ENCODE measurements at places on chromosomes 7 and 10. TPM values are rescaled to one million over a fixed set of nuclear protein-coding genes. Genes with fewer than 3 reads are reported as not detected.

Gene FOXP2
- total RNA-seq = 29.9 TPM

Gene ASB13
- total RNA-seq = 14.2 TPM

DNA sequence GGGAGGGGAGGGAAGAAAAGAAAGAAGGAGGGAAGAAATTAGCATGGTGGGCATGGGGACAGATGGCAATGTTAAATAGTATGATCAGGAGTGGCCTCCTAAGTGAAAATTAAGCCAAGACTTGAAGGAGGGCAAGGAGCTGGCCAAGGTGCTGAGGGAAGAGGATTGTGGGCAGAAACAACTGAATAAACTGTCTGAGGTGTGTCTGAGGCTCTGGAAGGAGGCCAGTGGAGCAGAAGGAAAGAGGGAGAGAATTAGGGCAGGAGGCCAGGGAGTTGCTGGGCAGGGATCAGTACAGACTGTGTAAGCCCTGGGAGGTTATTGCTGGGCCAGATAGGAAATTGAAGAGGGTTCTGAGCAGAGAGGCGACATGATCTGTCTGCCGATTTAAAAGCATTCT, 40.6 kb upstream of the VKORC1L1 start:
- no peak for DNase-seq

DNA sequence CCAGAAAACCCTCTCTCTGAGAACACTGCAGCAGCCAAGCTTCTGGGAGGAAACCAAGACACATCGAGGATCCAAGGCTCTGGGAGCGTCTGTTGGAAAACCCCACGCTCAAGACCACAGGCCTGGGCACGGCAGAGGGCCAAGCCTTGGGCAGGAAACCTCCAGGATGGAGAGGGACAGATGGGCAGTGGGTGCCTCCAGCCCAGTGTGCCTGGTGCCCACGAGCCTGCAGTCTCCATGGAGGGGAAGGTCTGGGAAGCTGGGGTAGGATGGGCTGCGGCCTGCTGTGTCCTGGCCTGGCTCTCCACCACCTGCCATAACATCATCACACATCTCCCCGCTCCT, 96.1 kb downstream of the FAM53B start:
- DNase-seq = no peak

DNA sequence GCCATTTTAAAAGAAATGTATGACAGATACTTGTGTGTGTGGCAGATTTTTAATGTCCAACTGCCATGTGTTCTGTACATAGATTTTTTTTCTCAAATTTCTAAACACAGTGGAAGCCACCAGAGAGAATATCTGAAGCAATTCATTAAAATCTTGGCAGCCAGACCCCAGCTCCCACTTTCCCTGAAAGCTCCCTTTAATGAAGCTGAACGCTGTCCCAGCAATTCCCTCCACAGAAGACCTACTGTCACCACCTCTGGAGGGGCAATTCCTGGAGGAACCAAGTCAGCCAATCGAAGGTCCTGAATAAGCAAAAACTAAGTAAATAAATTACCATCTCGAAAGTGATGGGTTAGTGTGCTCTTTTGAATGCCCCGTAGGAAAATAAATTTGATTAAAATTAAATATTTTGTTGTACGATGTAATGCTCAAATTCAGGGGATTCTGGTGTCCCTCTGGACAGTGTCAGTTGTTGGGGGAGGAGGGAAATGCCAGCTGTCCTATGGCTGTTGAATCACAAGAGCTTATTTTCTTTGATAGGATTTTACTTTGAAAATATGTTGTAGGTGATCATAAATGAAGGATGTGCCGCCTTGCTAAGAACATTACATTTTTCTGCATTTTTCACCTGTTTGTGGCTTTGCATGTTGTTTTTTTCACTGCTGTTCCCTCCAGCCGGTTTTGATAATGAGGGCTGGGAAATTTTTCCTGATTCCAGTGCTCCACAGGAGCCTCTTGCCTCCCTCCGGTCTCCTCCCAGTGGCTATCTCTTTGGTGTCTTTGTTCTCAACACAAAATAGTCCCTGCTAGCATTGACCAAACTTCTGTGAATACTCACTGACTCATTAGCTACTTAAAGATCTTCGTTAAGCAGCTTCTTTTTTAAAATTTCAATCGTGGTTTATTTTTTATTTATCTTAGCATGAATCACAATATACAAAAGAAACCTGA, 9.2 kb upstream of the GSAP start:
- no peak for DNase-seq

GRCh38 chr10:104300002-104300735, 31.2 kb downstream of the GSTO2 start:
- DNase-seq = no peak

DNA sequence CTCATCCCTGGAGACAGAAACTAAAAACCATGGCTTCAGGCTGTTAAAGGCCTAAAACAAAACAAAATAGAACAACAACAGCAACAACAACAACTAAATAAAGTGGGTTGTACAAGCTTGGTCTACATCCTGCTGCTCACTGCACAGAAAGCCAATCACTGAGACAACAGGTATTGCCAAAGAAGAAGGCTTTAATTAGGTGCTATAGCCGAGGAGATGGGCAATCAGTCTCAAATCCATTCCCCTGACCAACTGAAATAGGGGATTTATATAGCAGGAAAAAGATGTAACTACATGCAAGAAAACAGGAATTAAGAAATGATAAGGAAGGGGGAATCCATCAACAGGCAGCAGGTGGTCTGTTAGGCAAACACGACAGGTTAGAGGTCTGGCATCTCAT, 22.4 kb upstream of the NUB1 start:
- DNase-seq = no peak

DNA sequence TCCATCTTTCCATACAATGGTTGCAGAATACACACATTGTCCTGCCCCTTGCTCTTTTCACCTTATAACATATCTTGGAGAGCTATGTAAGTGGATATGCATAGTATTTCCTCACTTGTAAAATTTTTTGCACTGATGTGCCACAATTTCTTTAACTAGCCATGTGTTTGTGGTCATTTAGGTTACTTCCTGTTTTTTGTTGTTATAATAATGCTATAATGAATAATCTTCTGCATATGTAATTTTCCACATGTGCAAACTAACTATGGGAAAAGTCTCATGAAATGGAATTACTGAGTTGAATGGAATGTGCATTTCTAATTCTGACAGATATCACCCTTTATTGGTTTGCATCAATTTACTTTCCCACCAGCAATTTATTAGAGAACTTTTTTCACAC, 2.8 kb downstream of the TAS2R41 start:
- no peak for DNase-seq

Measured in occipital lobe (tissue), 3 donors.